ENCODE measurements at places on chromosomes 3 and 15.

DNA sequence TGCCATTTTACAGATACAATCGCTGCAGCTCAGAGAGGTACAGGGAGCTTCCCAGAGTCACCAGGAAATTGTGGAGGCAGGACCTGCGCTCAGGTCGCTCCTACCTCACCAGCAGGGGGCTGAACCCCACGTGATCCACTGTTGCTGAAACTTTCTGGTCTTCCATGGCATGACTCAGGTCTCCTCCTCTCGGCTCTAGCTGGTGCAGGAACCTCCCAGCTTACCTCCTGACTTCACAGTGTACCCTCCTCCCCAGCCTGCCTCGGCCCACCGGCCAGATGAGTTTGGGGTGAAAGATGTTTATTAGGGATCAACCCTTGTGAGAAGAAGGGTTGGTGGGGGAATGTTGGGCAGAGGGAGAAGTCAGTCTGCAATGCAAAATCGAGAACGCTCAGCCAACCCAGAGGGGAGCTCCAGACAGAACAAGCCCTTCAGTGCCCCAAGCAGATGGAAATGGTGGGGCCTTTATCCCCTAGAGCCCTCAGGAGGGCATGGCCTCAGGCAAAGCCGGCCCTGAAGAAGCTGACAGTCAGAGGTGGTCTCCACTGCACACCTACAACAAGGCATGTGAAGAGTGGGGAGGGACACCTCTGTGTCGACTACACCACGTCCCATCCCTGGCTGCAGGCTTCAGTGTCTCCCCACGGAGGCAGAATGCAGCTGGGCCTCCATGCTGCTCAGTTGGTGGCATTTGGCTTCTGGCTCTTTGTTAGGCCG lies 118.6 kb upstream of the PRR20G start:
- no peak for DNase-seq

DNA sequence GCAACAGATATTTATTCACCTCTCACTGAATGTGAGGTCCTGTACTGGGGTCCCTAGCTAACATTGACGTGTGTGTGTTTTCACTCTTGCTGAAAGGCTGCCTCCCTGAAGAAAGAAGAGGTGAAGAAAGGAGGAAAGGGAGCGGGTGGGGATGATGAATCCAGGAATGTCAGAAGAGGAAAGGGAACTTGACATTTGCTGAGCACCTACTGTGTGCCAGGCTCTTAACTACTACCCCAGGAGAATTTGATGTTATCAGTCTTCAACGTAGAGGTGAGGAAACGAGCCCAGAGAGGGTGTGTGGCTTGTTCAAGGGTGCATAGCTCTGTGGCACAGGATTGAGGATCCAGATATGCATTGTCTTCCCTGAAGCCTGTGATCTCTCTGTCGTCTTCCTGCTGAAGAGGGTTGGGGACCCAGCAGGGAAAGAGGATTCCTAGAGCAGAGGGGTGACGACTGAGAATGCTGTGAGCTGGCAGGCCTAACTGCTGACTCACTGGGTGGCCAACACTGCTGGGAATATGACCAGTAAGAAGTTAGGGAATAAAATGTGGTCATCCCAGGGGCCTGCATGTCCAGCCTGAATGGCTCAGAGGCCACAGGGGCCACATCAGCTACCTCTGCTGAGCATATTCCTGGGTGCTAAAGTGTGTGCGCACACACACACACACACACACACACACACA lies 6.6 kb upstream of the ATP2B2 start:
- no peak for DNase-seq

DNA sequence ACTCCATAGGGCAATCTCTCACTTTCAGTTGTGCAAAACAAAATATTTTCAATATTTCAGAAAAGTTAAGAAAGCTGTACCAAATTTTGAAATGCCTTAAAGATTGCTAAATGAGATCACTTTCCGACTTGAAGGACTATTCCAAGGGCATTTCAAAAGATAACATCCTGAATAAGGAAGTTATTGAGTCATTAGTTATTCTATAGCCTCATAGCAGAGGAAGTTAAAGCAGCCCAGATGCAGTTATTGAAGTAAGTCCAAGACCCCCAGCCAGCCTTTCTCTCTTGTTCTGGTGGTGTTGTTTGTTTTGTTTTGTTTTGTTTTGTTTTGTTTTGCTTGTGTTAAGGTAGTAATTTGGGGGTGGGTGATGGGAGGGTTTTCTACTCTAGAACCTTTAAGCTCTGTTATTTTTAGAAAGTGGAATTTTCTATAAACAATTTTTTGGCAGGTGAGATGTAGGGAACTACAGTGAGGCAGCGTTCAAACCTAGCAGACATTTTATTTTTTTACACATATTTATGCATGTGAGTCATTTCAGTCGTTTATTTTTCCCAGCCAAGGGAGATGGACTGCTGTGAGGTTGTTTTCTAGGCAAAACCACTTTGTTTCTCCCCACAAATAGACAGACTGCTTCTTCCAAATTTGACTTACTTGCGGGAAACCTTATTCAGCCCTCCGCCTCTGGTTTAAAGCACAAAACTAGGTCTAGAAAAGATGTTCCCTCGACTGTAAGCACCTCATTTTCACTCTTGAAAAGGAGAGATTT lies 216.3 kb upstream of the ARPP21 start:
- DNase-seq: no peak

GRCh38 chr3:152054315-152054714 lies 180.9 kb downstream of the SUCNR1 start:
- no peak for DNase-seq

- no peak for DNase-seq
Measured at GRCh38 chr3:29242296-29242695, 38.6 kb upstream of the RBMS3 start.

DNA sequence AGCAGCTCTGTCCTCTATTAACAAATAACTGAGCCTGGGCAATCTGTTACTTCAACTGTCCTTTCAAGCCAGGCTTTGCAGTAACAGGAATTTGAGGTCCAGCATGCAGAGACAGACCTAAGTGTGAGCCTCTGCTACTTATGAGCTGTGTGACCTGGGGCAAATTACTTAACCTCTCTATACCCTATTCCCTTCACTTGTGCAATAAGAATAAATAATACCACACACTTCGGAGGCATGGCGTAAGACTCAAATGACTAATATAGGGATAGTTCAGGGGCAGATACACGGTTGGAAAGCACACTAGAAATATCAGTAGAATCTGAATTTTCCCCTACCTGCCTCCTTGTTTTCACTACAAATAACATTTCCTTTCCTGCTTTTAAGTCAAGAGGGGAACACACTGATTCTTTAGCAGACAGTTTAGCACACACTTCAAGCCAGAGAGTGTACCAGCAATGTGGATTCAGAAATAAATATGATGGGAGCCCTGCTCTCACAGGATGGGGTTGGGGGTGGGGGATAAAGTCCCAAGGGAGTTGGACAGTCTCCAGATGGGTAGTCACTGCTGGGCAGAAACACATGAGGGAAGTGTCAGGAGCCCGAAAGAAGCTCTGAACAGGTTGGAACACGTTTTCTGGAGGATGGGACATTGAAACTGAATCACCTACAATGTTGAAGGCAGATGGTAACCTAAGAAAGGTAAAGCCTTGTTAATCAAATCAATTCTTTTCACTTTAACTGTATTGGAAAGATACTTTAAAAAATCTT lies 61.8 kb upstream of the RBP1 start:
- DNase-seq: no peak

DNA sequence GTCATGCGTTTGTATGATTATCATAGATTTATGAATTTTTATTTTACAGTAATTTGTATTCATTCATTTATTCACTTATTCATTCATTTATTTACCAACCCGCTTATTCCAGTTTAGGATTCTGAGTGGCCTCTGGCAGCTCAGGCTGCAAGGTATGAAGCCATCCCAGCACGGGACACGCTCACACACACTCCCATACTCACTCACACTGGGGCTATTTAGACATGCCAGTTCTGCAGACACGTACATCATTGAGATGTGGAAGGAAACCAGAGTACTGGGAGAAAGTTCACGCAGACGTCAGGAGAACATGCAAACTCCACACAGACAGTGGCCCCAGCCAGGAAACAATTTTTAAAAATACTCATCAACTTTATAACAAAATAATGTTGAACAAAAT lies 5.1 kb downstream of the CDIN1 start:
- DNase-seq: no peak

DNA sequence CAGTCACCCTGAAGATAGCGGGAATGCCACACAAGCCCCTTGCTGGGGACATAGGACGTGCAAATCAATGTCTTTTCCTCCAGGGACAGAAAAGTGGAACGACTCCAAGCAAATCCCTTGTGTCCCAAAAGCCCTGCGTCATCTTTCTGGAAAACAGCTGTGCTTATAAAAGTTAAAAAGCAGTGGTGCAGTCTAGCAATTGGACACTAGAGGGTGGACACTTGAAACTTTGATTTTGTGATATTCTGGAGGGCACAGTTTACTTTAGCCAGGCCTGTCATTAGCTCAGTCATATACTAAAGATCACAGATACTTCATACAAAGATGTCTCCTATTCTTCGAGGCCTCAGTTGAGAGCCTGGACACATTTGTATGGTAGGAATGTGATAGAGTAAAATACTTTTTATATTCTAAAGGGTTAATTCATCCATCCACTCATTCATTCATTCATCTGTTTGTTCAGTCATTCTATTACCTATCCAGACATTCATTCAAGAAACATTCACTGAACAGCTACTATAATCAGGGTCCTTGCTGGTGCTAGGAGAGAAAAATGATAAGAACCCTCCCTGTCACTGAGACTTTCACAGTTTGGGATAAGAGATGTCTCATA lies 63.8 kb upstream of the ANKRD34C start:
- DNase-seq: no peak

GRCh38 chr3:17765819-17766472 lies 23.5 kb upstream of the TBC1D5 start:
- no peak for DNase-seq

DNA sequence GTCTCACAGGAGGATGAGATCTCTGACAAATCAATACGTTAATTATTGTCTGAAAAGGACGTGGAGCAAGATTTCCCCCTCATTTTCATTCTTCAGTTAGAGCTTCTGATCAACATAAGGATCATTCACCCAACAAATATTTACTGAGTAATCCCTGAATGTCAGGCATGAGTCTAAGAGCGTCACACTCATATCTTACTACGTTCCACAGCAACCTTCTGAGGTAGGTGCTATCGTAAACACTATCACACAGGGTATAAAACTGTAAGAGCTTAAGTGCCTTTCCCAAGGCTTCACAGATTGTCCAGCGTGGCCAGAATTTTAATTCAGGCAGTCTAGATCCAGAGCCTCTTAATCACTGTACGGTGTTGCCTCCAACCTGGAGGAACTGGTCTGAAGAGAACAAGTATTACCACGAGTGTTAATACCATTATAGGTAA lies 10.6 kb upstream of the TM4SF1 start:
- no peak for DNase-seq

DNA sequence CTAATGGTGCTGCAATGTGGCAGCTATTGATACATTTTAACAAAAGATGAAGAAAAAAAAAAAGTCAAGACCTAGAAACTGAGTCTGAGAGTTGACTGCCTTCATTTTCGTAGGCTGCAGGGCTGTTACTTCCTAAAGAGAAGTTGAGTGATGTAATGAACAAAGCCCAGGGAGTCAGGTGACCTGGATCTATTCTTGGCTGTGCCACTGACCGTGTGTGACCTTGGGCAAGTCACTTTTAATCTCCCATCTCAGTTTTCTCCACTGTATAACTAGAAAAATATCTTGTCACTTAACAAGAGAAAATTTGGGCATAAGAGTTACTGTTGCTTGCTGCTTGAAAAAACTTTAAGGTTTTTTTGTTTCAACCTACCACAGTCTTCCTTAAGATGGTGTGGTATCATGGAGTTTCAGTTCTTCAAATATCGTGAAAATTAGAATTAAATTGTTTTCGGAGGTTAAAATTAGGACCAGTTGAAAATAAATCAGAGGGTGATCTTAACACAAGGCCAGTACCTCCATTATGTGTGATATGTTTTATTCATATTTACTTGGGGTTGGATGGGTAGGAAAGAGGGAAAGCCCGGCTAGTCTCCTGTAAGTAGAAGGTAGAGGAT lies 5.8 kb downstream of the FMN1 start:
- no peak for DNase-seq

DNA sequence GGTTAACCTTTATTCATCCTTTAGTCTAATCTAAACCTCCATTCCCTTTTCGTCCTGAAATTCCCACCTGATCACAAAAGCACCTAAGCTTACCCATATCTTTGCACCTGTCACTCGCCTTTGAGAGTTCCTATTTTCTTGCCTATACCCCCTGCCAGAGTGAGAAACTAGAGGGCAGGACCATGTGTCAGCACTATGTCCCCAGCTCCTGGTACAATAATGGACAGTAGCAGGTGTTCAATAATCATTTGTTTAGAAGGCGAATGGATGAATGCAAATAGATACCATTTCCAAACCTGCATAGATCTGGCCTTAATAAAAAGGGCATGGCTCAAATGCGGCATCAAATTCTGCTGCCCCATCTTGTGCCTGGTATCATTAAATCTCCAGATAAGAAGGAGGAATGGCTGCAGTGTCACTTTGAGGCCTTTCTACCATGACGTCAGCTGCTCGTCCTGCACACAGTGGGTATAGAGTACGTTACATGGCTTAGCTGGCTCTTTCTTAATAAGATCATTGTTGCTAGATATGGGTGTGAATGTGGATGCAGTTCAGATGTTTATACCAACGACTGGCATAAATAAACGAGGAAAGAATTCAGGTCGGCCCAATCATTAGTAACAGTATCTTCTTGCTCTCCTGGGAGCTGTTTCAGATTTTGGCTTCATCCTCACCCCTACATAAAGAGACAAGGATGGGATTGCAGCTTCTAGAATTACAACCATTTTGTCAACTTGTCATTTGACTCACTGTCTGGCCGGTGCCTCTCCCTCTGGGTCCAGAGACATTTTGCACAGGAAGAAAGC lies 148.7 kb downstream of the RORA start:
- no peak for DNase-seq

DNA sequence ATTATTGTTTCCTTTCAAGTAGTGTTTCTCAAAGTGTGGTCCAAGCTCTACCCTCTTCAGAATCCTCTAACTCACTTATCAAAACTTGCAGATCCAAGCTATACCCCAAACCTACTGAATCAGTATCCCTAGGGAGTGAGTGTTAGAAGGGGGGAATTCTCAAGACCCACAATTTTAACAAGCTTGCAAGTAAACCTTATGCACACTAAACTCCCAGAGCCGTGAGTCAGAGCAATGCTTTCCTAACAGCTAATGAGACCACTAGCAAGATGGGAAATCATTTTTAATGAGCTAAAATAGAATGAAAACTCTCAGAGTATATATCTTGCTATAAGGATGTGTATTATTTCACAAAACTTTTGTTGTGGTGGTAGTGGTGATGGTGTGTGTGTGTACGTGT lies 41.1 kb upstream of the SRGAP3 start:
- no peak for DNase-seq

GRCh38 chr3:18789734-18790133 lies 358.6 kb upstream of the KCNH8 start:
- no peak for DNase-seq

DNA sequence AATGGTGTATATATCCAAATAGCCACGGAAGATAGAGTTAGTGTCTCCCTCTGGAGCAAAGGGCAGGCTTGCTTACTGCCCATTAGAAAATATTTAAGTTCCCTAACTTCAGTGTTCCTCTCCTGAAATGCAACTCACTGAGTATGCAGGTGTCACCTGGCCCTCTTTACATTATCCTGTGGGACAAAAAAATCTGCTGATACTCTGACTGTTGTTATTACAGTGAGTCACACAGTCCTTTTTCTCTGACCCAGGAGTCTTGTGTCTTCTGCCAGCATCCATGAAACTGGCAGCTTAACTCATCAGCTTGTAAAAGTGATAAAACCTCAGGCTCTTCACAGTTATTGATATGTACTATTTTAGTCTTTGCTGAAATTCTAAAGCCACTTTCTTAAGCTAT lies 42.2 kb upstream of the RASGRF1 start:
- no peak for DNase-seq

GRCh38 chr3:74847093-74847492 lies 232.6 kb upstream of the CNTN3 start:
- DNase-seq: no peak

- no peak for DNase-seq
Measured at GRCh38 chr3:58009026-58009748, 965 bp downstream of the FLNB start.

Measured in hippocampal formation (tissue), 2 donors.